ENCODE measurements at places on chromosomes 13 and 19. TPM values are rescaled to one million over a fixed set of nuclear protein-coding genes. Genes with fewer than 3 reads are reported as not detected.

DNA sequence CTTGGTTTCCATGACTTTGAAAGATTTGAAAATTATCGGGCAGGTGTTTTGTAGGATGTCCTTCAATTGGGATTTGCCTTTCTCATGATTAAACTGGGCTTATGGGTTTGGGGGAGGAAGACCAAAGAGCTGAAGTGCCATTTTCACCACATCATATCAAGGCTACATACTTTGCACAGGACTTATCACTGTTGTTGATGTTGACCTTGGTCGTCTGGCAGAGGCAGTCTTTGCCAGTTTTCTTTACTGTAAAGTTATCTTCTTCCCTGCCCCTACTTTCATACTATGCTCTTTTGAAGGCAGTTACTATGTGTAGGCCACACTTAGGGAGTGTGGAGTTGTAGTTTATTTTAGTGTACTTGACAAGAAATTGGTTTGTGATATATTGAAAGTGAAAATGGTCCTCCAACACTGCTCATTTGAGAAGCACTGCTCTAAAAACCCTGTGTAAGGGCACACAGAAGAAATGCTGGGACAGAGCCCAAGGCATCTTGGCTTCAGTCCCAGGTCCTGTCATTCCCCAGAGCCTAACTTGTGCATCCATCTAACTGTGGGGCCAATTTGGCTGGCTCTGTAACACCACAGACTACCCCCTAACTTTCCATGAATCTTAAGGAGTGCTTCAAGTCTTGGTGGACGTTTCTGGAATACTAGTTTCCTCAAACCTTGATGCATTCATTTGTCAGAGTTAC is 384.9 kb downstream of the KCNRG start:
- DNase-seq: no peak

DNA sequence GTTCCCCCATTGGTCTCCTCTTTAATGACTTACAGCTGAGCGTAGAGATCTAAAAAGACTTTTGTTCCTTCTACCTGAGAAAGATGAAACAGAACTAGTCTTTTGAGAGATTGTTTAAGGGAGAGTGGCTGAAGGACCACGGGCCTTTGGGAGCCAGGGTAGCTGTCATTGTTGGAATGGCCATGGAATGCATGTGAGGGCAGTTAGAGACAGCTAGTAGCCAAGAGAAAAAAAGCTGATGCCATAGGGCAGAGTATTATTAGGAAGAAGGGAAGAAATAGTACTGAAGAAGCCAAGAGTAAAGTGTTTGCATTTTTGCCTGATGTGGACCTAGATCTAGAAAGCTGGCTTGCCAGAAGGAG is 5.6 kb downstream of the ZNF507 start:
- no peak for DNase-seq

- DNase-seq: no peak
These were observed 293.9 kb upstream of the HTR2A start for GRCh38 chr13:47190696-47191305.

GRCh38 chr19:9945319-9945966 is 9.1 kb upstream of the OLFM2 start:
- peak; percentile 93 for DNase-seq

DNA sequence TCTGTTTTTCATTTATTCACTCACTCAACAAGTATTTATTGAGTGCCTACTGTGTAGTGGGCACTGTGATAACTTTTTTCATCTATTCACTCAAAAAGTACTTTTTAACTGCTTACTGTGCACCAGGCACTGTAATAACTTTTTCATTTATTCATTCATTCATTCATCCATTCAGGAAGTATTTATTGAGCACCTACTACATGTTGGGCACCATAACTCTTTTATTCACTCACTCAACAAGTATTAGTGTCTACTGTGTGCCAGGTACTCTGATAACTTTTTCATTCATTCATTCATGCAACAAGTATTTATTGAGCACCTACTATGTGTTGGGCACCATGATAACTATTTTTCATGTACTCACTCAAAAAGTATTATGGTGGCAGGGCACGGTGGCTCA is 6.9 kb downstream of the CIB3 start:
- no peak for DNase-seq

- no peak for DNase-seq
These were observed 30.4 kb downstream of the CYP4F22 start for GRCh38 chr19:15538774-15539173.

DNA sequence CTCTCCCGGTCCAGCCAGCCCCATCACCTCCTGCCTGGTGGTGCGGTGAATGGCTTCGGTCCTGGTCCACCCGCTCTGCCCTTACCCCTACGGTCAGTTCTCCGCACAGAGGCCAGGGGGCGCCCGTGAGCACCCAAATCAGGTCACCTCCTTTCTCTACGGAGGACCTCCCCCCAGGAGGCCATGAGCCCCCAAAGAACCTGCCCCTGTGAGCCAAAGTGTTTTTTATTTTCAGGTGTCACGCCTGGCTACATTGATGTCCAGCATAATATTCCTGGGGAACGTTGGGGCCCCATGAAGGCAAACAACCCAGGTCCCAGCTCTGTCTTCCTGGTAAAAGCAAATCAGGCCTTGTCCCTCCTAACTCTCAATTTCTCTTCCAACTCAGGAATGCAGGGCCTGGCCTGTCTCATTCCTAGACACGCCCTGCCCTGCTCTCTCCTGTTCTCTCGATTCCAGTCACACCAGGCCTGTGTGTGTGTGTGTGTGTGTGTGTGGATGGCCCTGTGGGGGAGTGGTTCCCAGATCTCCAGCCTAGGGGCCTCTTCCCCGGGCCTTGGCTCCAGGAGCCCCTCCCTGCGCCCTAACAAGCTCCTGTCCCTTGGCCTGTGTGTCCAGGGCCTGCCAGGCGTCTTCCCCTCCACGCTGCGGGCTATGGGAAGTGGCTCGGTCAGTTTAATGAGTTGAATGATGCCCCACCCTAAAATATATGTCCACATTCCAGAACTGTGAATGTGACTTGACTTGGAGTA is 9.7 kb upstream of the GIPC1 start:
- no peak for DNase-seq

DNA sequence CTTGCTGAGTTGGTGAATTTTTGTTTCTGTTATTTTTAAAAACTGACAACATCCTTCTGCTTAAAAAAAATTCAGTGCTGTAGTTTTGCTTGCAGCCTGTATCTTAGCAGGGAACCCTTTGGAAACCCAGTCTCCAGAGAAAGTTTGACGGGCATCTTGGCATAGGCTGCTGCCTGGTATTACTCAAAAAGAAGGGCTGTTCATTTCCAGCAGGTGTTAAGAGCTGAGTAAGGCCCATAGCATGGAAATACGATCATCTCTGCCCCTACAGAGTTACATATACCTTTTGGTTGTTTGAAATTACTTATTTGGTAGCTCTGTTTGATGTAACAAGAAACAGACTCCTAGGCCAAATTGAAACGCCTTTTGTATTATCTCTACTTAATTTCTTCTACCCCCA is 41.5 kb downstream of the URI1 start:
- no peak for DNase-seq

- no peak for DNase-seq
These were observed 5.7 kb downstream of the COMP start for GRCh38 chr19:18785179-18786124.

- DNase-seq: peak; percentile 74
These were observed 76.4 kb upstream of the VSTM2B start for GRCh38 chr19:29449371-29449770.

- no peak for DNase-seq
These were observed 16.3 kb downstream of the POP4 start for GRCh38 chr19:29622166-29623070.

DNA sequence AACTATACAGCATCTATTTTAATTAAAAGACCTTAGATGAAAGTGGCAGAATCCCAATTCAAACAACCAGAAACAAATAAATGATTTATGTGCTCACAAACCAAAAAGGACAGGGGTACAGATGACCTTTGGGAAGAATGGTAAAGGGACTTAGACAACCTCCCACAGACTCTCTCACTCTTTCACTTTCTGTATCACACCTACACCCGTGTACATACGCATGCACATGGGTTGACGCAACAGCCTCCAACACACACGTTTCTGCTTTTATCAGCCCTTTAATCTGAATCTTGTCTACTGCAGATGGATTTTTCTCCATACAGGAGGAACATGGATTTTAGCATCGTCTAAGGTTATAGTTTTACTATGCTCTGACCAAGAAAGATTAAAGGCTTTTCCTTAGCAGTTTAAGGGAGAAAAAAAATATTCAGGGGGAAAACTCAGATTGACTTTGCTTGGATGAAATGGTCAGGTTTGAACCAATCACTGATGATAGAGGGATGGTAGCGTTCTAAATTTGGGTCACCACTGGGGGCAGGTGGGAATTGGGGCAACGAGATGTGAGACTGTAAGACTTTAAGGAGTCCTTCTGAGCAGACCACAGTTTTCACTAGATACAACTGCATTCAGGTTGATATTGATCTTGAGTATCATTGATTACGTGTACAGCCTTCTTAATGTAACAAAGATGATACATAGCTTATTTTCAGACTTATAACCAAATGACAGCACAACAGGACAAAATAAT is 166.1 kb downstream of the ITGBL1 start:
- no peak for DNase-seq

DNA sequence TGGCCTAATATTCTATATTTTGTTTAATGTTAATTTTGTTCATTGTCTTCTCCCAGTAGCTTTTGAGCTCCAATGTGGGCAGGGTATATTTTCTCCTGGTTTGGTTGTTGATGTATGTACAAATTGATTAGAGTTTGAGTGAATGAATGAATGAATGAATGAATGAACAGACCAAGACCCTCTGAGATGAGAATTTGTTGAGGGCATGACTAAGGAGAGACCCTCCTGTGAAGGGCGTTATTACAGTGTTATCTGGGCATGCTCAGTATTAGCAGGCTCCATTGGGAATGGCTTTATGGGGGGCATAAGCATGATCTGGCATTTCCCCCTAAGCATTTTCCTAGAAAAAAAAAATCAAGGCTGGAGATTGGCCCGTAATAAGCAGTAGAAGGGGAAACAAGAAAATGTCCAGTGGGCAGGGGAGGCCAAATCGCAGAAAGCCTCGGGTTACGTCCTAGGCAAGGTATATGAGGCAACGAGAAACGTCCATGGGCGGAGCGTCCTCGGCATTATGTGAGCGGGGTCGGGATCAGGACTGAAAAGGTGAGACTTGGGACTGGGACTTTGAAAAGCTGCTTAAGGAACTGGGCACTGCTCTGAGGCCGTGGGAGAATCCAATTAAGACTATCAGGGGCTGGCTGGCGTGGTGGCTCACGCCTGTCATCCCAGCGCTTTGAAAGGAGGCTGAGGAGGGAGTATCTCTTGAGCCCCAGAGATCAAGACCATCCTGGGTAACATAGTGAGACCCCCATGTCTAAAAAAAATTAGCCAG is 904 bp upstream of the ARHGAP33 start:
- no peak for DNase-seq

GRCh38 chr13:95650696-95651095 is 6.2 kb upstream of the DZIP1 start:
- DNase-seq: no peak

DNA sequence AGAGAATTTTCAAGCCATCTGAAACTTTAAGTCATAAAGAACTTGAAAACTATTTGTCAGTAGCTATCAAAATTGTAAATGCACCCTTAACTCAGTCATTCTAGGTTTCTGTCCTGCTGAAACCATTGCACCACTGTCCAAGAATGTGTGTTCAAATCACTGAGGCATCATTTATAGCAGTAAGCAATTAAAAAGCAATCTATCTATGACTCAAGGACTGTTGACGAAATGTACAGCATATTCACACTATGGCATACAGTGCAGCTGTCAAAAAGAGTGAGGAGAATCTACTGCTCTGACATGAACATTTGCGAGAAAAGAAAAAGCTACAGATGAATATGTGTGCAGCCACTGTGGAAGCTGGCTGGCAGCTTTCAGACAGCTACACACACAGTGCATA is 71.2 kb downstream of the ING1 start:
- no peak for DNase-seq

DNA sequence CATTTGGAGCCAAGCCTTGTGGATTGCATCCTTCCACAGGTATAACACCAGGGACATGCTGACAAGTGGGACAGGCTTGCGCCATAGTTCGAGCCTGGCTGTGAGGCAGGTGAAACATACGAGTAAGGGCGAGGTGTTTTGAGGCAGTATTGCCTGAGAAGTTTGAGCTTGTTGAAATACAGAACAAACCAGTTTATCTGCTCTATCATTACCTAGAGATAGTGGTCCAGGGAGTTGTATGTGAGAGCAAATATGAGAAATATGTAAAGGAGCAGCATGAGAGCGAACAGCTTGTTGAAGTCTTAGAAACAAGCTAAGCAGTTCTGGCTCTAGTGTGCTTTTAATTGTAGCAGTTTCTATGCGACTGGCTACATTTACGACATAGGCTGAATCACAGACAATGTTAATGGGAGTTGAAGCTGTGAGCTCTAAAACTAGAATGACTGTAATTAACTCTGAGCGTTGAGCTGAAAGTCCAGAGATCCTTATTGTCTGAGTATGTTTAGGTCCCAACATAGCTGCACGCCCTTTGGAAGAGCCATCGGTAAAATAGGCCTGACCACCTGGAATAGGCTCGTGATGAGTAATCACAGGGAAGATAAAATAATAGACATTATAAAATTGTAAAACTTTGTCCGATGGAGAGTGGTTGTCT is 8.2 kb downstream of the ZNF439 start:
- no peak for DNase-seq

DNA sequence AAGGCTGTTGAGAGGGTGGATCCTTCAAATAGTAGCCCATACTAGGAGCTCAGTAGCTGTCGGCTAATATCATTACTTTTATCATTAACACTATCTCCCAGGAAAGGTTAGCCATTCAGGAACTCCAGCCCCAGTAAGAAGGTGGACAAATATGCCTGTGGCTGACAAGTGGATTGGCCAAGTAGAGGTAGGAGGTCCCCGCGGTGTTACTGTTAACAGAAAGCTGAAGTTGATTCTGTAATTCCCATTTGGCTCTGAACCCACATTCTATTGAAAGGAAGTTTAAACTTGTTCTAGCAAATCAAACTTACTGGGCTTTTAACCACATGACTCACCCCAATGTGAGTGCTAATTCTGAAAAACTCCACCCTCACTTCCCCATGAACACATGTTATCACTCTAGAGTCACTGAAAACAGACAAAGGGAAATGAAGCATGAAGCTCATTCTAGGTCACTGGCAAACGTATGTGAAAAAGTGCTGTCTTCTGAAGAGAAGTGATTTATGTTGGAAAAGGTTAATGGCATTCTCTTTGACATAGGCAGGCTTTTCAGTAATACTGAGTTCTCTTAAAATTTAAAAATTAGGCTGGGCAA is 273.5 kb downstream of the FGF14 start:
- no peak for DNase-seq

GRCh38 chr19:18878858-18879578 is 16.9 kb downstream of the CERS1 start:
- DNase-seq: no peak

Gene ZNF136
- 7.1 TPM for total RNA-seq

Gene ECSIT
- total RNA-seq: 88.7 TPM

Gene ADGRE3
- not detected for total RNA-seq

Gene FOSB
- total RNA-seq: 10.5 TPM

Gene STOML3
- total RNA-seq: not detected

Gene FBXL3
- 118 TPM for total RNA-seq

Gene ZNF773
- total RNA-seq: 16.5 TPM

Gene KIR2DL3
- not detected for total RNA-seq

Gene CEACAM3
- not detected for total RNA-seq

Gene KLK13
- not detected for total RNA-seq

Gene CPB2
- total RNA-seq: not detected

Measured in esophagus muscularis mucosa (tissue), 4 donors.